ENCODE measurements at places on chromosomes 12 and 14.
A peak's percentile ranks its signal among the peaks of the same experiment; 100 is the strongest.

GRCh38 chr14:104361921-104362681, 217.5 kb upstream of the C14orf180 start:
- no peak for DNase-seq

- DNase-seq = no peak
These were observed 1.2 kb downstream of the LMO3 start for GRCh38 chr12:16604596-16605252.

GRCh38 chr14:33668066-33668465, 282.8 kb downstream of the EGLN3 start:
- DNase-seq = no peak

DNA sequence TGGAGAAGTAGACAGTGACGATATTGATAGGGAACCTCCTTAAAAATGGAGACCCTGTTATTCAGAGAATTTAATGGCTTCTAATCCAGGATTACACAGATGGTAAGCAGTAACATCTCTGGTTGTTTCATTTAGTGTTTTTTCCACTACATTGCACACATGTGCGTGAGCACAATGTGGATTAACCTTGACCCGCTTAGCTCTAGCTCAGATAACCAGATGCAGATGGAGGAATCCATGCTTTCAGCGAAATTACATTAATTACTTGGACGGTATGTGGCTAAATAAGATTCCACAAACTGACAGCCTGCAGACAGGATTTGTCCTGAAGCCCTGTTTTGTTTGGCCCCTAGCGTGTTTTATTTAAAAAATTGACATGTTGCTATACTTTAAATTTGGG, 378.4 kb downstream of the CCDC91 start:
- no peak for DNase-seq

GRCh38 chr12:64229796-64230195, 7.7 kb upstream of the KICS2 start:
- no peak for DNase-seq

DNA sequence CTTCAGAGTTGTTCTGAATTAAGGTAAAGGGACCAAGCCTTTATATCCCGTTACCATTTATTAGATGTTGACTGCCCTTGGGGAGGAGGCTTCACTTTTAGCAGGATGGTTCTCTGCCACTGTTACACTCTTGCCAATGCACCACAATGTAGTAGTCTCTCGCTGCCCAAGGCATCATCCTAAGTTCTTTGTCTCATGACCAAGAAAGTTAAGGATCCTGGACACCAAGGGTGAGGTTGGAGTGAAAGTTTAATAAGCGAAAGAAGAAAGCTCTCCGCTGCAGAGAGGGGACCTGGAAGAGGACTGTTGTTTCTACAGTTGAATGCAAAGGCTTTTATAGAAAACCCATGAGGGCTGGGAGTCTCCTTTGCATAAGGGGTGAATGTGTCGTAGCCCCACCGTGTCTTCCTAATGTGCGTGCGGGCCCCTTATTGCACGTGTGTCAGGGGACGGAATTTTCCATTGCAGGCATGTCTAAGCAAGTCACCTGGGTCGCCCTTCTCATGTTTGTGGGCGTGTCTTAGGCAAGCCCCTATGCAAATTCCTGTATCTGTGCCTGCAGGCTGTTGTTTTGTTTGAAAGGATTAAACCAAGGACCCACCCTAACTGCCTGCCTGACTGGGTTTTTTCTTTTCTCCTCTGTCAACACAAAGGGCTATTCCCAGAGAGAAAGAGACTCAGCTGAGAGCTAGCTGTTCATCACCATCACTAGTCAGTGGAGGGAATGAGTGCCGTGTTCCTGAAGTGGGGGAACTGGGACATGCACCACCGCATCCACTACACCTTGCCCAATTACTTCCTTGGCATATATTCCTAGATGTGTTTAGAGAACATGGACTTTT, 17.6 kb upstream of the RNASE1 start:
- DNase-seq = no peak

- DNase-seq = no peak
These were observed 411.8 kb upstream of the STXBP6 start for GRCh38 chr14:25461780-25462179.

DNA sequence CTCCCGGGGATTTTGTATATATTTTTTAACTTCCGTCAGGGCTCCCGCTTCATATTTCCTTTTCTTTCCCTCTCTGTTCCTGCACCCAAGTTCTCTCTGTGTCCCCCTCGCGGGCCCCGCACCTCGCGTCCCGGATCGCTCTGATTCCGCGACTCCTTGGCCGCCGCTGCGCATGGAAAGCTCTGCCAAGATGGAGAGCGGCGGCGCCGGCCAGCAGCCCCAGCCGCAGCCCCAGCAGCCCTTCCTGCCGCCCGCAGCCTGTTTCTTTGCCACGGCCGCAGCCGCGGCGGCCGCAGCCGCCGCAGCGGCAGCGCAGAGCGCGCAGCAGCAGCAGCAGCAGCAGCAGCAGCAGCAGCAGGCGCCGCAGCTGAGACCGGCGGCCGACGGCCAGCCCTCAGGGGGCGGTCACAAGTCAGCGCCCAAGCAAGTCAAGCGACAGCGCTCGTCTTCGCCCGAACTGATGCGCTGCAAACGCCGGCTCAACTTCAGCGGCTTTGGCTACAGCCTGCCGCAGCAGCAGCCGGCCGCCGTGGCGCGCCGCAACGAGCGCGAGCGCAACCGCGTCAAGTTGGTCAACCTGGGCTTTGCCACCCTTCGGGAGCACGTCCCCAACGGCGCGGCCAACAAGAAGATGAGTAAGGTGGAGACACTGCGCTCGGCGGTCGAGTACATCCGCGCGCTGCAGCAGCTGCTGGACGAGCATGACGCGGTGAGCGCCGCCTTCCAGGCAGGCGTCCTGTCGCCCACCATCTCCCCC, 777 bp downstream of the ASCL1 start:
- peak; percentile 50 for DNase-seq

DNA sequence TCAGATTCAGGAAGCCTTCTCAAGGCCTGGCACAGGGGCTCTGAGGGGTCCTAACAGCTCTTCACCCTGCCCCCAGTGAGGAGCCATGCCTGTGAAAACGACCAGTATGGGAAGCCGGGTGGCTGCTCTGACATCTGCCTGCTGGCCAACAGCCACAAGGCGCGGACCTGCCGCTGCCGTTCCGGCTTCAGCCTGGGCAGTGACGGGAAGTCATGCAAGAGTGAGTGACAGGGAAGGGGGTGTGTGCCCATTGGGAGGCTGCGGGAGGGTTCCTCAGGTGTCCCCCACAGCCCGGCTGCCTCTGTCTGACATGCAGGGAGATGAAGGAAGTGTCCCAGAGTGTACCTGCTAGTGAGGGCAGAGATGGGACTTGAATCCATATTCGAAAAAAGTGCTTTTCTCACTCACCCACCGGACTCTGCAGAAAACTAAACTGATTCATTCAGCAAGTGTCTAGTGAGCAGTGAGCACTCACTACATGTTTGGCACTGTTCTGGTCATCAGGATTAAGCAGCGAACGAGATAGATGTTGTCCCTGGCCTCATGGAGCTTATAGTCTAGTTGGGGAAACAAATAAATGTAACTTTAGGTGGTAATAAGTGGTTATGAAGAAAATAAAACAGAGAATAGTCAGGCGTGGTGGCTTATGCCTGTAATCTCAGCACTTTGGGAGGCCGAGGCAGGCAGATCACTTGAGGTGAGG, 9.4 kb upstream of the LRP1-AS start:
- no peak for DNase-seq

DNA sequence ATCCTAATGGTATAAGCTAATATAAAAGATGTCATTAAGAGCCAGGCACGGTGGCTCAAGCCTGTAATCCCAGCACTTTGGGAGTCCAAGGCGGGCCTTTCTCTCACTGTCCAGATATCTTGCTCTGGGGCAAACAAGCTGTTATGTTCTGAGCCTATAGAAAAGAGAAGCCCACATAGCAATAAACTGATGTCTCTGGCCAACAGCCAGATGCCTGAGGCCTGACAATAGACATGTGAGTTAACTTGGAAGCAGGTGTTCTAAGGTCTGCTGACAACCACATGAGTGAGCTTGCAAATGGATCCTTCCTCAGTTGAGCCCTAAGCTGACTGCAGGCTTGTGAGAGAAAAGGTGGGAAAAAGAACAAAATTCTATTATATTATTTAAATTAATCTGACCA, 25.0 kb downstream of the YAF2 start:
- DNase-seq = no peak

All from activated CD4-positive, alpha-beta T cell treated with anti-CD3 and anti-CD28 coated beads, Interleukin-10, Interleukin-2, amounts not matched to agents 100 ng/mL and 50 ng/mL, durations not matched to agents 16 hours and 8 hours (primary cell).